ENCODE measurements at places on chromosomes 2 and 18.

DNA sequence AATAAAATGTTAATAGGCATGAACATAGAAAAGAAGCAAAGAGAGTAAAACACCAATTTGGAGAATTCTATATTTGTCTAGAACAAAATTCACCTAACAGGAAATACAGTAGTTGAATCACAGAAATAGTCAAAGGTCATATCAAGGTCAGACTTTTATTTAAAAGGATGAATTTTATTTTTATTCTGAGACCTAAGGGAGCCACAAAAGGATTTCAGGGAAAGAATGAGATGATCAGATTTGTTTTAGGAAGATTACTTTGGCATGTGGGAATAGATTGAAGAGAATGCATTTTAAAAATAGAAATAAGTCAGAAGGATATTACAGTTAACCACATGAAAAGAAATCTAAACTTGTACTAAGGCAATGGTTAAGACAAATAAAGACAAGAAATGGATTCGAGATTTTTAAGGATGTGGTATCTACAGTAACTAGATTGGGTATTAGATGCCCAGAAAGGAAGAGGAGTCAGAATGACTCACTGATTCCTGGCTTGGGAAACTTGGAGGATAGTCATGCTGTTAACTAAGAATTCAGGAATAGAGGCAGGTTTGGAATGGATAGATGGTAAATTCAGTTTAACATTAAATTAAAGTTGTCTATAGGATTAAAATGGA, 56.0 kb downstream of the METTL4 start:
- DNase-seq: no peak

GRCh38 chr2:173090973-173091660, 15.5 kb downstream of the MAP3K20 start:
- no peak for DNase-seq

DNA sequence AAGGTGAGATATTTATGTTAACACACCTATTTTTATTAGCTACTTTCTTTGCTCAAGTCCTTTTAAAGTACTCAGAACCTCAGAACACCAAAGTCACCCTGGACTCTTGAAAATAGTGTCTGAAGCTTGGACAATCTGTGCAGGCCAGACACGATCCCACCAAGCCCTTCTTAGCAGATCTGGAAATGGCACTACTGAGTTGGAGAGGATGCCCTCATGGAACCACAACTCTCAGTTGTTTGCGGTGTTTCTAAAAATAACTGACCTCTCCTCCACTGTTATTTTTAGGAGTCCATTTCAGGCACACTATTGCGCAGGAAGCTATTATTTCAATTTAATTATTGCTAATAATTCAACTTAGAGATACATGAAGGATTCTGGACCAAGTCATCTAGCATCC, 103.5 kb upstream of the ITGB6 start:
- no peak for DNase-seq

- no peak for DNase-seq
These were observed 5.1 kb upstream of the PAX8 start for GRCh38 chr2:113283704-113284284.

- no peak for DNase-seq
These were observed at the start of gene DYSF for GRCh38 chr2:71453404-71454220. Gene DYSF (plus strand): TSS chr2:71453561.

- DNase-seq: no peak
These were observed 10.7 kb downstream of the USP34 start for GRCh38 chr2:61460163-61460562.

DNA sequence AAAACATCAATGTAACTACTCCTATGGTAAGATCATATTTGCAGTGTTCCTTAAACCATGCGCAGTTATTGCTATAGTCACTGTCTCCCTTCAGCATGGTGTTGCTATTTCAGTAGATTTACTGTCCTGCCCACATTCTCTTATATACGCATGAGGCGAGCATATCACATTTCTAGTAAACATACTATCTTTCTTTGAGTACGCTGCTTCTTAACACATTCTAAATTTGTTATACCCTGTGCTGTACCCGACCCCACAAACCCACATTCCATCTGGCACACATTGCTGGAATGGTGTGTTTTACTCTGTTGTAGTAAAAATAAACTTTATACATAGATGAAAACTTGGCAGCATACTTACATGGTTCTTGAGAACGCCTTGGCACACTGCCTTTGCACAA, 163.3 kb downstream of the QPCT start:
- no peak for DNase-seq

DNA sequence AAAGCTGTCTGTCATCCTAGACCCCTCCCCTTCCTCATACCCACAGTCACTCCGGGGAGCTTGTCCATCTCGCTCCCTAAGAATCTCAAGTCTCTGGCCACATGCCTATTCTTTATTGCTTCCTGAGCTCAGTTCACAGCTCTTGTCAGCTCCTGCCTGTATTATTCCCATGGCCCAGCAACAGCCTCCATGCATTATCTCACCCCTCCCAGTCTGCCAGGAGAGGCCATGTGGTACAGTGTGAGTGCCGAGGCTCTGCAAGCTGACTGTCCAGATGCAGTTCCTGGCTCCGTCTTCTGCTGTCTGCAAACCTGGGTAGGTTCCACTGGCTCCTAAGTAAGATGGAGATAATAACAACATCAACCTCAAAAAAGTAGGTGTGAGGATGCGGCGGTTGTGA, 79.7 kb downstream of the MRPS9 start:
- no peak for DNase-seq

- no peak for DNase-seq
These were observed 137.0 kb upstream of the NCKAP5 start for GRCh38 chr2:133705287-133705686.

DNA sequence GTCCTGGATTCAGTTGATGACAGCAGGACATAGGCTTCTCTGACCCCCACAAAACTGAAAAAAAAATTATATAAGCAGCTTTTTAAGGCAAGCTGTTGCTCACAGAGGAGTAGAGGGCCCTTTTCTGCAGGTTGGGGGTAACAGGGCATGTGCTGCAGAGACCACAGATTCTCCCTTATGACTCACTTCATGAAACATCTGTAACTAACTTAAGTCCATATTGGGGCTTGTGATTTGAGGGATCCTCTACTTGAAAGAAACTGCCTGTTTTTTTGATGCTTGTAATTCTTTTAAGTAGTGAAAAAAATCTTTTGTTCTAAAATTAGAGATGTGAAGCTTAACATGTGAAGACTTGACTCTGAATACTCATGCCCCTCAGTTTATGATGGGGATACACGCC, 33.4 kb downstream of the XRCC5 start:
- no peak for DNase-seq

GRCh38 chr2:225399504-225399903, at the start of gene NYAP2:
Gene NYAP2 (plus strand): TSS chr2:225399710. CDS start chr2:225408881, 9,171 bp downstream.
- no peak for DNase-seq

DNA sequence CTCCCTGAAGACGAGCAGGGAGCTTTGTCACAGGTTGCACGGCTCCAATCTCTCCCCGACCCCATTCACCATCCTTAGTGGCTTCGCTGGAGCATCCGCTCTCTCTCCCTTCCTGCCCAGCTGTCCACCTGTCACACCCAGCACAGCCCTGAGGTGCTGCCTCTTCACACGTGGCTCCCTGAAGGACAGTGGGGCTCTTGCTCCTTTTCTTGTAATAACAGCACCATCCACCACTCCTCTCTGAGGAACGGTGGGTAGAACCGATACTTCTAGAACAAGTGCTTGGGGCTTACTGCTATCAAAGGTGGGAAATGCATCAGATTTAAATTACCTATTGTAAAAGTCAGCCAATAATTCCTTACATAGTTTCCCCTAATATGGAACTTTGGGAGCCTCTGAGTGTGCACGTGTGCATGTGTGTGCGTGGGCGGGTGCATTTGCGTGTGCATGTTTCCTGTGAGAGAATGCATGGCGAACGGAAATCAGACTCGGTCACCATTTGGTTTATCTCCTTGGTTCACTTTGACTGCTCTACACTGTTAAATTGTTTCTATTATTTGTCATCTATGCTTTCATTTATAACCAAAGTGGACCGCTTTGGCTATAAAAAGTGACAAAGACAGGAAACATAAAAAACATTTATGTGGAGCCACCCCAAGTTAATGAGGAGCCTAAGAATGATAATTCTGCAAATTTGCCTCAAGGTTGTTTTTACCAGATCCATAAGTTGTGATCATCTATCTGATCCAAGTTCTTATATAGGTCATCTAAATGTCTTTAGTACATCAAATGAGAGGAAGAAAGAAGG, 39.1 kb downstream of the KLHL29 start:
- no peak for DNase-seq

DNA sequence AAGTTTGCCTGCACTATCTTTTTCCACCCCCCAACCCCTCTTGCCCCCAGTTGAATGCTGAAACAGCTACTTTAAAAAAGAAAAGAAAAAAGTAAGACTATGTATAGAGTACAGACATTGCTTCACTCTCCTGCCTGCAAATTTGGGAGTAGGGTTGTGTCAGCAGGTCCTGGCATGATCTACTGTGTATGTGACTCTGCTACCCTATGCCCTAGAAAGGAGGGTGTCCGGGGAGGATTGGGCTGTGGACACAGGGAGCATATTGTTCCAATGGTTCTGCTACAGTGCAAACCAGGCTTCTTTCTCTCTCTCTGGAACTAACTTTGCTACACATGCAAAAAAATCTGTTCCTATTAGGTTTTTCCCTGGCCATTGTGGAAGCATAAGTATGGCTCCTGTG, 9.9 kb upstream of the ZEB2 start:
- no peak for DNase-seq

GRCh38 chr2:232240906-232241305, 137.6 kb upstream of the ALPP start:
- DNase-seq: no peak

GRCh38 chr2:237700512-237701032, 73.2 kb downstream of the LRRFIP1 start:
- no peak for DNase-seq

- no peak for DNase-seq
These were observed 146.6 kb downstream of the ERBB4 start for GRCh38 chr2:212392043-212392442.

DNA sequence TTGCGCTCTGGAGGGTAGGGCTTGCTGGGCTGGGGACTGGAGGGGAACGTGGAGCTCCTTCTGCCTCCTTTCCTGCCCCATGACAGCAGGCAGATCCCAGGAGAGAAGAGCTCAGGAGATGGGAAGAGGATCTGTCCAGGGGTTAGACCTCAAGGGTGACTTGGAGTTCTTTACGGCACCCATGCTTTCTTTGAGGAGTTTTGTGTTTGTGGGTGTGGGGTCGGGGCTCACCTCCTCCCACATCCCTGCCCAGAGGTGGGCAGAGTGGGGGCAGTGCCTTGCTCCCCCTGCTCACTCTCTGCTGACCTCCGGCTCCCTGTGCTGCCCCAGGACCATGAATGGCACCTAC, 4.3 kb downstream of the GPR35 start:
- DNase-seq: no peak

- no peak for DNase-seq
These were observed 84.1 kb downstream of the CAPN13 start for GRCh38 chr2:30722936-30723725.

DNA sequence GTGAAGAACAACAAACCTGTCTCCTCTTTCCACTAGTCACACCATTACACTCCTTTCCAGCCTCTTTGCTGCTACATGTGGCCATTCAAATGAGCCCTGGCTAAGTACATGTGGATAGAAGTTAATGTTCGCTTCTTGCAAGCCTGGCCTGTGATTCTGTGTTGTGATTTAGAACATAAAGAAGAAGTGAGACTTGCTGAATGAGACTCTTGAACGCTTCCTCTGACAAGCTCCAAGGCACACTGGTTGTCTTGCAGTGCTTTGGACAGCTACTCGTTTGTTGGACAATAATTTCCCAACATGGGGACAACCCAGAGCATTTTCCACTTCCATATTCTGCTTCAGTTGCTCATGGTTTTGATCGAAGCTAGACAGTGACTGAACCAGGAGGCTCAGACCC, 57.3 kb downstream of the CCDC74A start:
- no peak for DNase-seq

- no peak for DNase-seq
These were observed 79.4 kb upstream of the ARHGAP28 start for GRCh38 chr18:6650127-6650507.

- DNase-seq: no peak
These were observed 4.6 kb downstream of the MARCHF7 start for GRCh38 chr2:159716857-159717256.
